ENCODE measurements at places on chromosomes 7 and 10.
A peak's percentile ranks its signal among the peaks of the same experiment; 100 is the strongest.

GRCh38 chr10:59894114-59894513 lies 12.2 kb downstream of the CCDC6 start:
- peak; percentile 59 for DNase-seq

- no peak for DNase-seq
These were observed 12.2 kb downstream of the ARPC1B start for GRCh38 chr7:99386584-99387238.

DNA sequence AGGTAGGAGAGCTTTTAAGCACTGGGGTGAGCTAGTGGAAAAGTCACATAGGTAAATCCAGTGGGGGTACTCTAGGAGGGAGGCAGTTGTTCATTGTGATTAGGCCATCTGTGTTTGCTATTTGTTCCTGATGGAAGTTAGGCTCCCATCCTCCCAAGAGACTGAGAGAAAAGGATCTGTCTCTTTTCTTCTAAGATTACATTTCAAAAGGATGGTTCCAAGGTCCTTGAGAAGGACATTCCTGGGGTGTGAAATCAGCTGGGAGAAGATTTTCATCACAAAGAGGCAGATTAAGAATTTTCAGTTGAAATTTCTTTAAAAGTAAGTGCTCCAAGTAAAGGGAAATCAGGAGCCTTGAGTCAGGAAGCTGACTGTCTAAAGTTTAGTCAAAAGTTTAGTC lies 210.8 kb upstream of the CSTF2T start:
- DNase-seq: no peak

DNA sequence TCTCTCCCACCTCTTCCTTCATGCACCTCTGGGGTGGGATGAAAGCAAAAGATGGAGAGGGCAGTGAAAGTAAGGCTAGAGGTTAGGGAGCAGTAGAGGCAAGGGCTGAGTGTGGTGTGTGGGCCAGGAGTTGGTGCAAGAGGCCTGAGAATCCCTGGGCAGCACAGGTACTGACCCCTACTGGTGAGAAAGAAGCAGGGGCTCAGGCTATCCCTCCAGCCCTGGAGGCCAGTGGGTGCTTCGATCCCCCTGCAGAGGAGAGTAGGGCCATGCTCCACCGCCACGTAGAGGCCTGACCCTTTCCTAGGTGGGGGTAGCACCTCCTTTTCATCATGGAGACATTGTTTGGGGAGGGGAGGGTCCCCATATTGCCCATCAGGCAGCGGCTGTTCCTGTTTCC lies 9.8 kb downstream of the CDHR1 start:
- DNase-seq: no peak

- no peak for DNase-seq
These were observed 19.1 kb downstream of the WDR86 start for GRCh38 chr7:151390598-151391357.

- DNase-seq: no peak
These were observed at the start of gene PNLIP for GRCh38 chr10:116545756-116546155. Gene PNLIP, plus strand, starts transcription at chr10:116545931. Its CDS starts 162 bp downstream, at chr10:116546093.

DNA sequence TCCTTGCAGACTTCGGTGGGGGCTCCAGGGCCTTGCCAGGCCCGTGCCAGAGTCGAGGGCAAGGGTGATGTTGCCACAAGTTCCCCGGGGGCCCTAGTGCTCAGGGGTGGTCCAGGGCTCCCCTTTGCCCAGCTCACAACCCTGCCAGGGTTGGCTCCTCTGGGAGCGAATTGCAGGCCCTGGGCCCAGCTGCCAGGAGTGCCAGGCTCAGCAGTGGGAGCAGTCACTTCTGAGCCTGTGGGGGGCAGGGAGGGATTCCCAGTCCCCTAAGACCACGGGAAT lies 43.8 kb downstream of the TCERG1L start:
- DNase-seq: no peak

GRCh38 chr10:97737770-97738265 lies 890 bp downstream of the ZFYVE27 start:
- DNase-seq: no peak

- no peak for DNase-seq
These were observed 50.5 kb upstream of the BMPER start for GRCh38 chr7:33854801-33855350.

GRCh38 chr10:92265687-92266258 lies 25.1 kb downstream of the CPEB3 start:
- no peak for DNase-seq

All from GM04504 (cell line).